ENCODE measurements at places on chromosomes 6 and 20.
A peak's percentile ranks its signal among the peaks of the same experiment; 100 is the strongest.

- no peak for DNase-seq
These were observed 98.1 kb downstream of the RNGTT start for GRCh38 chr6:88865275-88865674.

DNA sequence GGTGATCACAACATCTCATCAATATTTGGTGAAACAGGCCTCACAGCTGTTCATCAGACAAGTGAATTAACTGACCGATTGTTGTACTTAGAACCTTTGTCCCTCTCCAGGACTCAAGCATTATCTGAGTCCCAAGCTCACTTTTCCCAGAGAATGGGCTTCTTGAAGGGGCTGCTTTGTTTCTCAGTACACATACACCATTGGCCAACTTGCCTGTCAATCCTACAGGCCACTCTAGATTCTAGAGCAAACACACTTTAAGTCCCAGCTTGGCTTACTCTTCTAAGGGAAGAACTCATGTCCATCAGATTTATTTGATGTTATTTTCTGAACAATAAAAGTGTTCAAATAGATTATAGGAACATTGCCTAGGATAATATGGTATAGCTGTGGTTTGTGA lies 249.5 kb downstream of the BCKDHB start:
- DNase-seq, result no peak

- DNase-seq, result no peak
These were observed 59.5 kb upstream of the VGLL2 start for GRCh38 chr6:117205876-117206275.

DNA sequence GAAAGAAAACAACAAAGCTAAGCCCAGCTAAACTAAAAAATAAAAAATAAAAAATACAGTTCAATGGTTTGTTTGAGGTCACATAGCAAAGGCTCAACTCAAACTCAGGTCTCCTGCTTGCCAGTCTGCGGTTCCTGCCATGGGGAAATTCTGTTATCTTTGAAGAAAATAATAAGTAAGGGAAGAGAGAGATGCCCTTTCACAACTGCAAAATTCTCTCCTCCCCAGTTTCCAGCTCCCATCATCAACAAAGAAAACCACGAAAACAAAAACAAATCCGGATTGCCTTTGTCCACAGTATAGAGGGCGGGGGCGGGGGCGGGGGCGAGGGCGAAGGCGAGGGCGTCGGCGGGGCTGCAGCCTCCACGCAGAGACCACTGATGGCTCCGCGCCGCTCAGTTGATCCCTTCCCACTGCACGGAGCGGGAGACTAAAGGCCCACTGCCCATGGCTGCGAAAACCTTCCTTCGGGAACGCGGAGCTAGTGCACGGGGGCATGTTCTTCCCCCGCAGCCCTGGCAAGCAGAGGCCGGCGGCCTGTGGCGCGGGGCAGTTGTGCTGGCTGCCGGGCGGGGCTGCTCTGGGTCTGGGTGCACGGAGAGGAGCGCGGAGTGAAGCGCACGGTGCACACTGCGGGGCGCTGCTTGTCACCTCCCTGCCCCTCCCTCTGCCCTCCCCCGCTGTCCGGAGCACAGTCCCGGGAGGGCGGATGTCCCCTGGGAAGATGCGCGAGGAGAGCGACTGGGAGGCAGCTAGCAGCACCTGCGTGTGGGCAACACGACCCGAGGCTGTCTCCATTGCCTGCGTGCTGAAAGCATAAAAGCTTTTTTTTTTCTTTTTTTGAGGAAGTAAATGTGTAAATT lies 54.1 kb upstream of the TPD52L1 start:
- peak; percentile 82 for DNase-seq

DNA sequence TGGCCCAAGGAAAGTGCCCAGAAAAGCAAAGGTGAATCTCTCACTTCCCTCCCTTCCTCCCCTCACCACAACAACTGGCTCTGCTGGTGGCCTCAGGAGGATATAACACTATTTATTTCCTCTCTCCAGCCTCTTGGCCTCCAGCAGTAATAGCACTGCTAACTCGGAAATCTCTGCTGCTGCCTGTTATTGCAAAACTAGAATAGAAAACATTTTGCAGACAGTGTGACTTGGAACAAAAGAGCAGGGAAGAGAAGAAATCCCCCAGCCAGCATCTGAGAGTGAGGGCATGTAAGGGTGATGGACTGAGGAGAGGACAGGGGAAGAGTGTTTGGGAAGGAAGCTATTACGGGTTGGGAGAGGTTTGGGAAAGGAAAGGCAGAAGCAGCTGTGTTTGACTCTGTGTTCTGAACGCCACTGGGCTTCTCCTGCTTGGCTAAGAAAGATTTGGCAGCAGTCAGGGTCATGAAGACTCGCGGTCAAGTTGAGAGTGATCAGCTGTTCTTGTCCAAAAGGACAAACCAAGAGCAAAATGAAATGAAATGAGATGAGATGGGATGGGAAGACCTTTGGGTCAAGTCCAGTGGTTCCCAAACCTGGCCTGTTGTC lies 81.0 kb upstream of the SNX9 start:
- no peak for DNase-seq

DNA sequence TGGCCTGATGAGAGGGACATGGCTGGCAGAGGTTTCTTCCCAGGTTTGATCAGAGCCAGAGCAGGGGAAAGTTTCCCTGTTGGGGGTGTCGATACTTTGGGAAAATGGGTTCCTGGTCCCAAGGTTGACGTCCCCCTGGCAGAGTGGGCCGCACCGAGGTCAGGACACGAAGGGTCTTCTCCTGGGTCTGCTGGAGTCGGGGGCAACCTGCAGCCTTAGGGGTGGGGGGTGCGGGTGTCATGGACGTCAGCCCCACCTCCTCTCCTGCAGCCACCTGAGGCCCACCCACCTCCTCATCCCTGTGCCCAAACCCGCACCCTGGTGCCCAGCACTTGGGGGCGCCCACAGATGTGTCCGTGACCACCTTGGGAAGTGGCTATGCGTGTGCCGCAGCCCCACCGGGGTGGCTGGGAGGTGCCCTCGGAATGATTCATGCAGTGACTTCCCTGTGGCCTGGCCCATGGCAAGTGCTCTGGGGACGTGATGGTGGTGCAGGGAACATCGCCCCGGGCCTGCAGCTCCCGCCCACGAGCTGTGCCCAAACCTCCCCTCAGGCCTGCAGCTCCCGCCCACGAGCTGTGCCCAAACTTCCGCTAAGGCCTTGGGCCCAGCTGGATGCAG lies 64.9 kb downstream of the YTHDF1 start:
- no peak for DNase-seq

- DNase-seq, result peak; percentile 79
These were observed 18.5 kb upstream of the C6orf141 start for GRCh38 chr6:49531774-49532569.

DNA sequence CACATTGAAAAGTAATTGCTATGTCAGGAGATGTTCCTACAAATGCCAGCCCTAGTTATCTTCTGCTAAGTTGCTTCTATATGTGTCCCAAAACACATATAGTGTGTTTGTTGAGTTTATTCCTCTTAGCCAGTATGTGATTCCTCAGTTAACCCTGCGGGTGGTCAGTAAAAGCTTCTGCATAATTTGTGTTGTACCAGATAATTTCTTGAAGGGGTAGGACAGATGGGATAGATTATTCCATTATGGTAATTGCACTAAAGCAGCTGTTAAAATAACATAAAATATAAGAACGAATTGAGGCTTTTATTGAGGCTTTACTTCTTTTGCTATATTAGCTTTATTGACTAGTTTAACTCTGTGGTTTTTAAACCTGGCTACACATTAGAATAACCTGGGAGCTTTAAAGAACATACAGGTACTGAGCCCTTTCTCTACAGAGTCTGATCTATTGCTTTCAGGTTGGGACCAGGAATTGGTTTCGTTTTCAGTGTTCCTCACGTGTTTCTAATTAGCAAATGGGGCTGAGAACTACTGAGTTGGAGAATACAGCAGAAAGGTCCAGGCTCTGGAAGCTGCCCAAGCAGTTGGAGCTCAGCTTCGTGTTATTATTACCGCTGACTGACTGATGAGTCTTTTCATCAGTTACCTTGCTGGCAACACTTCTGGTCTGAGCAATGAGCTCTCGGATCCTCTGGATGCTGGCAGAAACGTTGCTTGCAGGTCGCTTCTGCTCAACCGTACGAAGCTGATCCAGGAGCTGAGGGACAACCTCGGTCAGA lies 56.9 kb downstream of the FAM229B start:
- DNase-seq, result peak; percentile 62

DNA sequence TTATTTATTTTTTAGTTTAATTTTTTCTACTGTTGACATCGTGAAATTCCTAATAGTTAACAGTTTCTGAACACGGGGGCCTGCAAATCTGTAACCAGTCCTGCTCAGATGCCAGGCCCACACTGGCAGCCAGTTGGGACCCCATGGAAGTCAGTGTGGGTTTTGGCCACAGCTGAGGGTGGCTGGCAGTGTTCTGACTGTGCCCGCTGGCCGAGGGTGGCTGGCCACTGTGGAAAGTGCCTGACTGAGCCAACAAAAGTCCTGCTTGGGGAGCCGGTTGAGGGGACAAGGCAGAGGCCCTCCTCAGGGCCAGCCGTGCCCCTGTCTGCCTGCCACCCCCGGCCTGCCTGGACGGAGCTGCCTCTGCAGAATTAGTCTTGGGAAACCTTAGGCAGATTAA lies 4.1 kb upstream of the PMEPA1 start:
- DNase-seq, result no peak

- DNase-seq, result peak; percentile 63
These were observed 102.5 kb downstream of the NOL4L start for GRCh38 chr20:32482442-32483261.

GRCh38 chr6:25010176-25010575 lies 74.4 kb upstream of the RIPOR2 start:
- no peak for DNase-seq

DNA sequence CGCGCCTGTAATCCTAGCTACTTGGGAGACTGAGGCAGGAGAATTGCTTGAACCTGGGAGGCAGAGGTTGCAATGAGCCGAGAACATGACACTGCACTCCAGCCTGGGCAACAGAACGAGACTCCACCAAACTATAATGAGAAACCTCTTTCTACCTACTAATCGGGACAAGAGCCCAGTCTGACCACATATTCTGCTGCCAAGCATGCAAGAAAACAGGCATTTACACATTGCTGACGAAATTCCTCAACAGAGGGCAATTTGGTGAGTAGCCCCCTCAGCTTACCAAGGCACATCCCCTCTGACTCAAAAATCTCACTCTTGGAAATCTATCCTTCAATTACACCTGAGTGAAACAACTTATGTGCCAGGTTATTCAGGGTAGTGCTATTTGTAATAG lies 81.2 kb downstream of the SLC23A2 start:
- no peak for DNase-seq

- DNase-seq, result no peak
These were observed 59.1 kb downstream of the LRFN2 start for GRCh38 chr6:40528051-40528450.

GRCh38 chr20:57329608-57330221 lies at the start of gene SPO11:
Gene SPO11 (plus strand): TSS chr20:57329803. CDS start chr20:57329868, 65 bp downstream.
- no peak for DNase-seq

DNA sequence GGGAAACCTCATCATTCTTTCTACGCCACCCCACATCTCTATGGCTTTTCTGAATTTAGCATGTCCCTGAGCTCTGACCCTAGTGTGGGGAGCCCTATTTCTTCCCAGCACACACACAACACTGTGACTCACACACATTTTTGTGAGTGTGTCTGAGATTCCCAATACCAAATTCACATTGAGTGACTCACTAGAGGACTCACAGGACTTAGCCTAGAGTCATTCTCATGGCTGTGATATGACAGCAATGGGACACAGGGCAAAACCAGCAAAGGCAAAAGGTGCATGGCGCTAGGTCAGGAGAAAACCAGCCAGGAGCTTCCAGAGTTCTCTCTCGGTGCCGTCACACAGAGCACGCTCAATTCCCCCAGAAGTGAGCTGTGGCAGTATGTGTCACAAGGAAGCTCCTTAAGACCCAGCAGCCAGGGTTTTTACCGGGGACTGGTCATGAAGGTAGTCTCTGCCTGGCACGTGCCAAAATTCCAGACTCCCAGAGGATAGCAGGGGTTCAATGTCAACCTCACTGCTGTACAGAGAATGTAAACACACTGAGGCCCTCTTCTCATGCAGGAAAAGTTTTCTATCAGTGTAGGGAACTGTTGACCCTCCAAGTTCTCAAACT lies 6.2 kb downstream of the CSTL1 start:
- DNase-seq, result peak; percentile 90

DNA sequence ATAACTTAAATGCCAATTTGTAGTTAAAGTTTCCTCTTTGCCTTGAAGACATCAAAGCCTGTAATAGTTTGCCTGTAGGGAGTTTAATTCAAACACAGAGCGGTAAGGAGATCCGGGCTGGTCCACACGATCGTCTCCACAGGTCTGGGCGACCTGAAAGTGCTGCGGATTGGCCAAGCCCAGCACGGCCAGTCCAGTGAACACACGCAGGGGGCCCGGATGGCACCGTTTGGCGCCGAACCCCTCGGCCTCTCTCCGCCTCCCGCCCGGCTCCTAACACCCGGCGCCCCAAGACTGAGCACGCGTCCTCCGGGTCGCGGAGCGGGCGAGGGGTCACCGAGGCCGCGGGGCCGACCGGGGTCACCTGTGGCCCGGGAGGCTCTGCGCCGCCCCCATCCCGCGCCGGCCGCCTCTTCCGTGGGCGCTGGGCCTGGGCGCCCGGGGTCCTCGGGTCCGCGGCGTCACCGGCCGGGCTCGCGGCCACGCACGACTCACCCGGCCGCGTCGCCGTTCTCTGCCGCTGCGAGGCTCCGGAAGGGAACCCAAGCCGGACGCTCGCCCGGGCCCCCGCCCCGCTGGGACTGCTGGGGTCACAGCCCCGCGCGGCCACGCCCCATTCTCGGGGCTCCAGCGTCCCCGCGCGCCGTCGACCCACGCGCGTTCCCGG lies 481 bp downstream of the SERPINB6 start:
- peak; percentile 78 for DNase-seq

- peak; percentile 93 for DNase-seq
These were observed 182.7 kb upstream of the SALL4 start for GRCh38 chr20:51985013-51985415.

GRCh38 chr6:46015119-46015968 lies at the start of gene CLIC5:
Gene CLIC5 (minus strand): TSS chr6:46015860. CDS start chr6:46015542, 318 bp downstream.
- DNase-seq, result no peak

DNA sequence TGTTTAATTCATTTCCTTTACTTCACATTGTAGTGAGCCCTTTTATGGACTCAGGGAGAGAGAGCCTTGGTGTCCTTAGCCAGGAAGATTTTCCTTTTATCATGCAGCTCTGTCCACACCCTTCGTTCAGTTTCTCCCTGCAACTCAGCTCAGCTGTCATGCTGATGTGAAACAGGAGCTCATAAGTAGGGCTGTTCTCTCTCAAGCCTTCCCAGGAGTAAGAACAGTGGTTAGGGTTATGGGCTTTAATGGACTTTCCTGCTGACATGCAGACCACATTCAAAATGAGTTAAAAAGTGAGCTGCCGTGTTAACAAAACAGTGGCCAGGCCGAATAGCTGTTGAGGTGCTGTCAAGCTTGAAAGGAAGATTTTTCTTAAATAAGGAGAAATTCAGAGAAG lies 104.1 kb downstream of the BCKDHB start:
- DNase-seq, result no peak

- peak; percentile 83 for DNase-seq
These were observed 208.8 kb upstream of the PLCB4 start for GRCh38 chr20:8860011-8860495.

DNA sequence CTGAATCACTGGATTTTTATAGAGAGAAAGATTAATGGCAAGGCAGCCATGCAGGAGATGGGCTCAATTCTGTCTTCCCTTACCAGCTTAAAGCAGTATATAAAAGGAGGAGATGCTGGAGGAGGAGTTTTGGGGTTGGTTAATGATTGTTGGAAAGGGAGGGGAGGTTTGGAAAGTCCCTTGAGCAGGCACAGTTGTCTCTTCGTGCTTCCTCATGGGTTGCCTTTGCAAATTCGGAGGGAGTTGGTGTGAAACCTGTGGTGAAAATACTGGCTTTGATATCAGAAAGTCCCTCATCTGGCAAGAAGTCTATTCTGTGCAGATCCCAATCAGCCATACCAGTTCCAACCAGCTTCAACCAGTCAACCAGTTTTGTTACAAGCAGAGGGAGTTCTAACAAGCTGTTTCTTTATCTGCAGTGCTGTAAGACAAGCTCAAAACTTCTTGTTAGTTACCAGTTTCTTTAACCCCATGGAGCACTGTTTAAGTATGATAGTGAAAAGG lies 107.0 kb downstream of the HIVEP1 start:
- DNase-seq, result no peak

Measured in GM23248 (cell line).